ENCODE measurements at places on chromosomes 4 and X.

GRCh38 chr4:72290737-72291136 lies 258.9 kb downstream of the NPFFR2 start:
- no peak for DNase-seq

DNA sequence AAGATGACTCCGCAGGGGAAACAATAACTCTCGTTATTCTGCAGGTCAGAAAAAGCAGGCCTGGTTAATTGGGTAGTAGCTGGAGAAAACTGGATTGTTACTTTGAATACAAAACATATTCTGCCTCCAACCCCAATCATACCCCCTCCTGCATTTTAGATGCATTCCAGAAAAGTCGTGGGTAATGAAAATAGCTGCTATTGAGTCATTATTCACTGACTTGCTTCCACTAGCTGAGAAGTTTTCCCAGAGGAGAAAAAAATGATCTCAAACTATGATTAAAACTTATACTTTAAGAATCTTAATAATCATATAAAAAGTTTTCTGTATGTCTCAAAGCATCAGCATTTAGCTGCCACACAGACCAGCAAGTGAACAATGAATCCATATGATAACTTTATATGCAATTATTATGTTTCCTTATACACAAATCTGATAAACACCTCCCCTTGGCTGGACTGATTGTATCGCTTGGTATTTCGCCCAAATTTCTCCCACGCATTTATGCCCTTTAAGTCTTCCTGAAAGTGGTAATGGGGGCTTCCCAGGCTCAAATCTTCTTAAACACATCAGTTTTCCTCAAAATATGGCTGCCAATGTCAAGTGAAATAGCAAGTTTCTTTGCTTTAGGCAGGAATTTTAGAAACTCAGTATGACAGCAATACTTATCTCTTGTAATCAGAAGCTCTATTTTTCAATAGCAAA lies 181.0 kb downstream of the LDB2 start:
- DNase-seq: no peak

DNA sequence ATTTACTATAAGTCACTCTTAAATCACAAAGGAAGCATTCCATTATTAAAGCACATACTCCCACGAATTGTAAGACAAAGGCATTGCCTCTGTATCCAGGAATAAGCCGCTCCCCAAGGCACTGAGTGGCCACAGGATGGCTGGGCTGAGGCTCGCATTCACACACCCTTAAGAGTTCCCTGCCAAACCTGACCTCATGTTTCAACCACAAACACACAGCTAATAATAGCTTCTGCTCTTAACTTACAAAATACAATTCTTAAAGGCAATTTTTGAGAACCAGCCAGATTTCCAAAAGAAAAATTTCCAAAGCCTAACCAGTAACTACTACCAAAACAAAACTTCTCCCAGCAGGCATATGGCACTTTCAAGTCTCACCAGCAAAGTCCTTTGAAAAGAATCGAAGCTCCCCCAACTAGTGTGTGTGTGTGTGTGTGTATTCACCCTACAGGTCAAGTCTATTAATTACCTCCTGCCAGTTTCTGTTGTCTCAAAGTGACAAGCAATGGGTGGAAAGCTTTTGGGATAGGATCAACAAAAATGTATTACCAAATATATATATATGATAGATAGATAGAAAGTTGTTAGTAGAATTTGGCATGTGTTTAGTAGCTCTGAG lies 36.0 kb downstream of the ARHGAP6 start:
- peak; percentile 28 for DNase-seq

DNA sequence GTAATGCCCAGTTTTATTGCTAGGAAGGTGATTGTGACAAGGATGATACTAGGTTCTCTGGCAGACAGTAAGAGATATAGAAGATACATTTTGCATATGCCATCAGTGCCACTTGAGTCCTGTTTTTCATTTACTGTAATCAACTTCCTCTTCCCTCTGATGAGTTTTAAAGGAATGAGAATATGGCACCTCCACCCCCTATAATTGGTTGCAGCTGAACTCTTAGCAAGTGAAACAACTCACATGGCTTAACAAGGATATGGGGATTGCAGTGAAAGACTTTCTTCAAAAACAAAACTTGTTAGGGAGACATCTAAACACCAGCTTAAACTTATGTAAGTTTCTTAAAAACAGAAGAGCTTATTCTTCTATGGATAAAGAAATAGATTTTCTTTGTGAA lies 90.0 kb downstream of the AREG start:
- DNase-seq: no peak

- no peak for DNase-seq
These were observed 6.3 kb upstream of the STK26 start for GRCh38 chrX:132016628-132017430.

All from GM04503 (cell line).